ENCODE measurements at places on chromosomes 2 and 18.

GRCh38 chr18:47720741-47721140 lies 209.7 kb downstream of the SMAD2 start:
- no peak for DNase-seq

DNA sequence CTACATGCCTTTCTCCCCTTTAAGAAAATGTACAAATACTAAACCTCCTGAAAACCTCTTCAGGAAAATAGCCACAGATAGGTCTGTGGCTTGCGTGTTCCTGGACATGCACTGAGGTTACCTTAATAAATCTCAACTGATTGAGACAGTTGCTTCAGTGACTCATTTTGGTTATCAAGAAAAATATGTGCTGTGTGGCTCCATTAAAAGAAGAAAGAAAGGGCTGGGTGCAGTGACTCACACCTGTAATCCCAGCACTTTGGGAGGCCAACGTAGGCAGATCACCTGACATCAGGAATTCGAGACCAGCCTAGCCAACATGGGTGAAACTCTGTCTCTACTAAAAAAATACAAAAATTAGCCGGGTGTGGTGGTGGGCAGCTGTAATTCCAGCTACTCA lies 27.1 kb downstream of the CREG2 start:
- DNase-seq = no peak

DNA sequence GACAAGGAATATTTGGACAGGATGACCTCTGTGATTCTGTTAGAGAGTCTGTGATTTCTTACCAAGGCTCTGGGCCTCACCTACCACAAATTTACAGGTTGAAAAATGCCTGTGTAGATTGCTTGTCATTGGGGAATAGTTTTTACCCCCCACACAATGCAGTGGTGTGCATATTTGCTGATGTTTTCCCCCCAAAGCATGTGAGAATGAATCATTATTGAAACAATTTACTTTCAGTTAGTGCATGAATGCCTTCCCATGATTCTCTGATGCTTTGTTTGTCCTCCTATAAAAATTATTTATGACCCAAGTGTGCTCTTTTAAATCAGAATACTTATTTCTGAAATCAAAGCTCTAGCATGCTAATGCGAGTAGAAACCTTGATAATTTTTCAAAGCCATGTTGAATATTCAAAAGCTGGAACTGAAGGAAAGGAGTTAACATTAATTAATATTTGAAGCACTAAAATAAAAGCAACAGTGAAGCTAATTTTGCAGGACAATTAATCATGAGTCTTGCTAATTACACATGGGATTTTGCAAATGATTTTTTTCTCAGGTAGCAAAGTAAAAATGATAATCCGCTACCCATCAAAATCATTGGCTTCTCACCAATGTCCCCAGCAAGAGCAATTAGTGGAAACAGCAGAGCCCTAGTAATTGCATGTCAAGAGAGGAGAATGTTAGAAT lies 361.2 kb upstream of the HNRNPA3 start:
- no peak for DNase-seq

GRCh38 chr2:105789745-105790460 lies 45.2 kb downstream of the NCK2 start:
- DNase-seq = peak; percentile 35

DNA sequence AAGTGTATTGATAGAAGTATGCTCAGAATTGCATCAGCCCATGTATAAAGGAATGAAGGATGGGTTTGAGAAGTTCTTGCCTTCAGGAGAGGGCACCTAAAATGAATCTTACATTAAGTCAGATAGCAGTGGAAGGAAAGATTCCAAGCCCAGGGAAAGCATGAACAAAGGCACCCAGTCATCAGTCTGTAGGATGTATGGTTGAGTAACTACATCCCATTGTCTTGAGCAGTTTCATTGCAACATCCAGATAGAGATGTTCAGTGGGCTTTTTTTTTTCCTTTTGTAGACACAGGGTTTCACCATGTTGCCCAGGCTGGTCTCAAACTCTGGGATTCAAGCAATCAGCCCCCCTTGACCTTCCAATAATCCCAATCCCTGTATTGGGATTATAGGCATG lies 80.7 kb downstream of the ARHGAP28 start:
- no peak for DNase-seq

GRCh38 chr2:95296880-95297487 lies at the start of gene KCNIP3:
TSS of gene KCNIP3 (plus strand) at chr2:95297347. CDS start at chr2:95297439, 92 bp downstream.
- DNase-seq = no peak

DNA sequence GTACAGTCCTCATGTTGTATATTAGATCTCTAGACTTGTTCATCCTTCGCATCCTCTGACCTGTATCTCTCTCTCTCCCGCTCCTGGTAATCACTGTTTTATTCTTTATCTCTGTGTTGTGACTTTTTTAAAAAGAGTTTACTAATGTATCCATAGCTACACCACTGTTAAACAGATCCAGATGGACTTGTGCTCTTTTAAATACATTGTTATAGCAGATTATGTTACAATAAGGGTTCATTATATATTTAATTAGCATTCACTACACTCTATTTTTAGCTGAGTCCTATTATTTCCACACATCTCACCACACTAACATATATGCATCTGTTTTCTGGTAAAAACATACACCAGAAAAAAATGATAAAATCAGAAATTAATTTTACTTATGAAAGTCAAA lies 90.5 kb downstream of the RBM43 start:
- no peak for DNase-seq

- DNase-seq = no peak
Observed at GRCh38 chr2:237717366-237718276, 81.0 kb upstream of the RBM44 start.

DNA sequence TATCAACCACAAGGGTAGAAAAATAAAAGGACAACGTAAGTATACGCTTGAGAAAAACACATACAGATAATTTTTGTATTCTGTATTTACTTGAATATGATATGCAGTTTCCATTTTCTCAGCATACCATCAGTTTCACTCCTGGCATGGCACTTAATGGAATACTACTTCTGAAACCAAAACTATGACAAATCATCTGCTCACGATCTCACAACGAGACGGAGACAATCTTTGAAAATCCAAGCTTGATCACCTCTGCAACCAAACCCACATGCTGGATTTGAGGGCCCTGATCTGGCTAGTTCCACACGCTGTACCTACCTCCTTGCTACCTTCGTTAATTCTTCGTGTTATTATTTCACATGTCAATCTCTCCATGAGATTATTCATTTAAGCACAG lies 387.6 kb downstream of the NBAS start:
- DNase-seq = no peak

DNA sequence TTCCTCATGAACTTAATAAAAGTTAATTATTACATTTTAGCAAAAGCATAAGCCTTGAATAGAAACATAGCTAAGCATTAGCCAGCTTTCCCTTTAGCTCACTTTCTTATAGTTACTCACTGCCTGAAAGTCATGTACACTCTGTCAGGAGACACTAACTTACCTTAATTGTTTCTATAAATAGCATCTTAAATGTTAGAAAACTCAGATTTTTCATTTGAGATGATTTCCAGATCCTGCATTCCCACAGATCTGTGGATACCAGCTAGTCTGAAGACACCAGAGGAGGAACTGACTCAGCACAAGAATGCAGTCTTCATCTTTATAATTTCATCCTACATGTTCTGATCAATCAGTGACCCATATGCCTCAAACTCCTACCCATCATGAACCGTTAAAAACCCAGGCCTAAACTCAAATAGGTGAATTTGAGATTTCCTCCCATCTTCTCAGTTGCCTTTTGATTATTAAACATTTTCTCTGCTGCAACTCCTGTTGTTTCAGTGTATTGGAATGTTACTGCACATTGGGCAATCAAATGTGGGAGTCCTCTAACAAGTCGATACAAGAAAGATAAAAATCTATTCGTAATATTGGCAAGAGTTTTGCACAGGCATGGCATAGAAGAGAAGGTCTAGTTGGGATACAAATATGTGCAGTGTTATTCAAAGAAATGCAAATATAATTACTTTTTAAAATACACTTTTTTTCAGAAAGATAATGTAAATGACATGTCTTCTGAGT lies 857.4 kb upstream of the CDH2 start:
- DNase-seq = no peak

GRCh38 chr2:53865962-53866361 lies 6.2 kb upstream of the GPR75 start:
- no peak for DNase-seq

DNA sequence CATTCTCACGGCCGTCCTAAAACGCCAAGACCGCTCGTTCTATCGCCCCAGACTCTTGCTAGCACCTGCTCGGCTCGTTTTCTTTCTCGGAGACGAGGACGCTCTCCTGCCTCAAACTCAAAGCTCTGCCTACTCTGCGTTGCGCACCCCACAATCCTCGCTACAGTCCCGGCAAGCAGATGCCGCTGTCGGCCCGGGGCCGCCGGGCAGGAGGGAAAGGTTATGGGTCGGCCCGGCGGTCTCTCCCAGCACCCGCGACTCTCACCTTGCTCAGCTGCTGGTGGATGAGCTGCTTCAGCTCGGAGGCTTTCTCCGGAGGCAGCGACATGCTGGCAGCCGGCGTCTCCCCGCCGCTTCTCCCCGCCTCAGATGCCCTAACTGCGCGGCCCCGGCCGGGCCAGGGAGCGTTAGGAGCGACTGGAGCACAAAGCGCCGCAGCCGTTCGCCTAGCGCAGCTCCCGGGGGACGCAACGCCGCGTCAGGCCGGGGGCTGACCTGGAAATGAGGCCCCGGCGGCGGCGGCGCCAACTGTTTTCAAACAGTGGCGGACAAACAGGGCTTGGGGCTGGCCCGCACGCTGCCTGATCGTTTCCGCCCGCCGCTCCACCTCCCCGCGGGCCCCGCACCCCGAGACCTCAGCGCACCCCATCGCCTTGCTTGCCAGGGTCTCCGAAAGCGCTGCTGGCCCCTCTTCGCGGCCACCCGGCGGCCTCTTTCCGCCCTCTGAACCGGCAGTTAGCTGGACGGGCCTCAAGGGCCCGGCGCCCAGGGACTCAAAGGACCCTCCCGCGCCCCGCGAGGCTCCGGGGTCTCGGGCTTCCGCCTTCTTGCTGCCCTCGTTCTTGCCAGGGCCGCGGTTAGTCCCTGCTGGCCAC lies at the start of the genes CEP76 and PSMG2:
Gene CEP76 (minus strand): TSS at position 503 of the 875 bp plus-strand sequence. CDS start 175 bp downstream, at position 328.
Gene PSMG2 (plus strand): TSS at position 822 of the 875 bp plus-strand sequence. CDS start 66 bp downstream, outside the sequence.
- DNase-seq = peak; percentile 86

DNA sequence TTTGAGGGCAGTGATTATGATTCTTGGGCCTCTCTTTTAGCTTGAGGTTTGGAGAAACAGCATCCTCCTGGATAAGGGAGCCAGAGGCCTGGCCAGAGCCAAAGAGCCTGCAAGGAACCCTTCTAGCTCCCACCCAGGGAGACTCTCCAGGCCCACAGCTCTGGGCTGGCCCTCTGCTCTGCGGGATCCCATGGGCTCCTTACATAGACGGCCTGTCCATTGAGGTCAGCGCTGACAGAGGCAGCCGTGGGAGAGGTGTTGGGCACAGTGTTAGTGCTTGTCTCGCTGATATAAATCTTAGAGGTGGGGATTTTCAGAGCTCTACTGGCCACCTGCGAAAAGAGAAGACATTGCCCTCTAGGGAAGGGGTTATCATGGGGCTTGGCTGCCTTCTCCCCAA lies 67.2 kb downstream of the XDH start:
- no peak for DNase-seq

- no peak for DNase-seq
Observed at GRCh38 chr2:238924032-238924431, 76.1 kb downstream of the TWIST2 start.

GRCh38 chr18:10055125-10055750 lies 141.4 kb downstream of the VAPA start:
- no peak for DNase-seq

GRCh38 chr18:48136051-48136826 lies 205.8 kb upstream of the SMAD2 start:
- no peak for DNase-seq

DNA sequence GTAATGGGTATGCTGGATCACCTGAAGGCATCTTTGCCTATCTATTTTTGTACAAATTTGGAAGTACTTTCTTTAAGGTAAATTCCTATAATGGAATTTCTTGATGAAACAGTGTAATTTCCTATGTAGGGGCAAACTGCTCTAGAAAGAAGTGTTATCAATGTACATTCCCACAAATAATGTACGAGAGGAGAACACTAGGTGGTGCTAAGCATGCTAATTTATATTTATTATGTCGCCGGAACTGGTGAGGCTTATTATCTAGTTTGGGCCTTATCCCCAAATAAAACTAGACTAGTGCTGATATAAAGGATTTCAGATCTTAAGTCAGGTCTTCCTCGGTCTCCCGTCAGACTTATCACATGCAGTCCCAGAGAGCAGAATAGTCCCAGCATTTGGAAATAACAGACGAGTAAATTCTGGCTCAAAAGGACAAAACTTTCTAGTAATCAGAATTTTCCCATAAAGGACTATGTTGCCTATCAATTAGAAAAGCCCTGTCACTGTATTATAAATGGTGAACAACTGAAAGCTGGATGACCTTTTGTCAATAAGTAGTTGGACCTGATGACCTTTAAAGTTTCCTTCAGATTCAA lies 86.9 kb upstream of the RBBP8 start:
- DNase-seq = no peak

- no peak for DNase-seq
Observed at GRCh38 chr2:99150706-99151105, 4.0 kb downstream of the TSGA10 start.

DNA sequence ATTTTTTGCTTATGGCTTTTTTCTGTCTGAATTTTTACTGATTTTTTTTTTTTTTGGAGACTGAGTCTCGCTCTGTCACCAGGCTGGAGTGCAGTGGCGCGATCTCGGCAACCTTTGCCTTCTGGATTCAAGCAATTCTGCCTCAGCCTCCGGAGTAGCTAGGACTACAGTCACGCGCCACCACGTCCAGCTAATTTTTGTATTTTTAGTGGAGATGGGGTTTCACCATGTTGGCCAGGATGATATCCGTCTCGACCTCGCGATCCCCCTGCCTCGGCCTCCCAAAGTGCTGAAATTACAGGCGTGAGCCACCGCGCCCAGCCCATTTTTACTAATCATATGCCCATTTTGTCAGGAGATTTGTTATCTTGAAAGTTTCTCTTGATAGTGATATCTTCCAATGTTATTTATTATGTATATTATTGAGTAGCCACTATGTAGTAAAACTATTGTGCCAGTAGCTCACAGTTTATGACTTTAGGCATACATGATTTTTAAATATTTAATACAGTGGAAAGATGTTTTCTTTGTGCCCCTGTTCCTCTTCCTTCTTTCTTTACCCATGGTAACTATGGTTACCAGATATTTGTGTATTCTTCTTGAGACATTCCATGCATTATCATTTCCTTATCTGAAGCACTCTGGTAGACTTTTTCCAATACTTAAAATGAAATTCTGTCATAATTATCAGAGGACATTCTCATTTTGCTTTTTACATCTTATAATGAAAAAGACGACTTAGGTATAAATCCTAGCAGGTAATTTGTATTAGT lies 2.1 kb downstream of the HAT1 start:
- DNase-seq = no peak

GRCh38 chr2:105584435-105585010 lies 160.2 kb upstream of the NCK2 start:
- no peak for DNase-seq

- no peak for DNase-seq
Observed at GRCh38 chr18:74796841-74797576, 199.3 kb downstream of the ZNF407 start.

Measured in GM12892 (cell line).